ENCODE measurements at places on chromosomes 6 and 20. TPM values are rescaled to one million over a fixed set of nuclear protein-coding genes. Genes with fewer than 3 reads are reported as not detected.

Gene COL9A1
- total RNA-seq = 0.31 TPM

Gene KIF6
- total RNA-seq = 0.79 TPM

Gene SLC13A3
- total RNA-seq = 7.9 TPM

Gene COL11A2
- total RNA-seq = 11.9 TPM

Gene PPP2R5D
- total RNA-seq = 55.1 TPM

Gene NNAT
- total RNA-seq = 114 TPM

Gene IL20RA
- 0.90 TPM for total RNA-seq

Gene NECAB3
- total RNA-seq = 67.4 TPM

Gene EPPIN
- 0.24 TPM for total RNA-seq

Gene TP53TG5
- total RNA-seq = not detected

Gene TBXT
- total RNA-seq = 0.85 TPM

Measured in type B pancreatic cell (in vitro differentiated cells).